DMS 273 treated with DMSO at 0.1 percent for 48 hours (cell line): ENCODE measurements at places on chromosomes 2 and 18.
A peak's percentile ranks its signal among the peaks of the same experiment; 100 is the strongest.

DNA sequence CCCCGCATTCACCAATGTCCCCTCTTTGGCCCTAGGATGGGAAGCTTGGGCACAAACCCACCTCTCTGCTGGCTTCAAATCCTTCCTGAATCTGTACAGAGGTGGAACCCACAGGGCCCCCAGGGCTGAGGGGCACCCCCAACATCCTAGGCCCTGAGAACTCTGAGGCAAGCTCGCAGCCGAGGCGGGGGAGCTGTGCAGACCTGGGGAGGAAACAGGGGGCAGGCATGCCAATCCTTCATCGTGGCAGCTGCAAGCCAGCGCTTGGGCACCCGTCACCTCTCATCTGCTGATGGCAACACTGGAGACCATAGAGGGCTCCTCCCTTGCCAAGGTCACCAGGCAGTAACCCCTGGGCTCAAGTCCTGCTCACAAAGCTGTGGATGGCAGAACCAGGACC lies 10.8 kb downstream of the ECEL1 start:
- no peak for DNase-seq

- peak; percentile 43 for DNase-seq
Observed at GRCh38 chr2:60998628-60999545, 18.6 kb upstream of the PEX13 start.

- DNase-seq: no peak
Observed at GRCh38 chr2:107340955-107341354, 455.0 kb upstream of the ST6GAL2 start.

- no peak for DNase-seq
Observed at GRCh38 chr2:119659601-119660342, 19.2 kb upstream of the TMEM177 start.

- DNase-seq: no peak
Observed at GRCh38 chr18:79239631-79240030, 156.1 kb upstream of the NFATC1 start.

- DNase-seq: peak; percentile 57
Observed at GRCh38 chr2:112582314-112582746, 2.1 kb upstream of the CHCHD5 start.

- no peak for DNase-seq
Observed at GRCh38 chr18:56721491-56721890, 70.3 kb downstream of the WDR7 start.

GRCh38 chr2:228701506-228701905 lies 520.0 kb upstream of the SPHKAP start:
- DNase-seq: no peak

DNA sequence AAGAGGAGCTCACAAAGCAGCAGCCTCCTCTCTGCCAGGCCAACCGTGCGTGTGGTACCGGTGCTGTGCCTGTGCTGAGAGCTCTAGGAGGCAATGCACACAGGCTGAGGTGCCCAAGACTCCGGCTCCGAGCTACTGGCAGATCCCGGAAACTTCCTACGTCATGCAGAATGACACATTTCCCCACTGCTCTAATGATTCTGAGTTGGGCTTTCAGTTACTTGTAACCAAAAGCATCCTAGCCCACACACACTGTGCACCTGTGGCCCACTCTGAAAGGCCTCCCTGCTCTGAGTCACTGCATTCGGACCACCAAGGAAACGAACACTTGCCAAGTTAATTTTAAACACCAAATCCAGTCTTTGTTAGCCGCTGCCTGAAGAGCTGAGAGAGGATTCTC lies 9.3 kb upstream of the RNU4ATAC start:
- DNase-seq: no peak

DNA sequence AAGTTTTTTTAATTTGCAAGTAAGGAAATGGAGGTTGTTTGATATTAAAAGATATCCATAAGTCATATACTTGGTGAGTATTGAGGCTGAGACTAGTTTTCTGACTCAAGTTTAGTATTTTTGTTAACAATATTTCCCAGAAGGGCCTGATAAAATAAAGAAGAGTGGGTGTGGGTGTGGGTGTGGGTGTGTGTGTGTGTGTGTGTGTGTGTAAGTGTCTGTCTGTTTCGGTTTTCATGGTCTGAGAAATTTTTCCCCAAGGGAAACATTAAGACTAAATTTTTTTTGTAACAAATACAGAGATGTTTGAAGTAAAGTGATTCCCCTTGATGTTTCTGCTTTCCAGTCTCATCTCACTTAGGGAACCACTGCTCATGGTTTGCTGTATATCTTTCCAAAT lies 36.5 kb downstream of the PPM1B start:
- DNase-seq: no peak

- DNase-seq: no peak
Observed at GRCh38 chr2:148257276-148257675, 236.4 kb downstream of the MBD5 start.

- DNase-seq: no peak
Observed at GRCh38 chr2:239679755-239680154, 278.9 kb upstream of the HDAC4 start.

DNA sequence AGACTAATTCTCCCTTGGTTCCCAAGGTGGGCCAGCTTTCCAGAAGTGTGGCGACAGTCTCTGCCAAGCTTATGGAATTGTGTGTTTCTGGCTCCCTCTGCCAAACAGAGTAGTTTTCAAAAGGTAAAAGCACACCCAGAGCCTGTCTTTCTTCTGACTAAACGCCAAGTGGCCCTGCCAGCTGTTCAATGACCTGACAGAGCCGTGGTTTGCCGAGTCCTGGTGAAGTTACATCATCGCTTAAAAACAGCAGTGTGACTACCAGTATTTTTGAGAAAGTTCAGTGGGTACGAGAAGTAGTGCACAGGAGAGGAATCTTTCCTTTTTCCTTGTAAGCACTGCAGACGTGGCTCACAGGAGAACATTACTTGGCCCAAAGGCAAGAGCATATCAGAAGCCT lies 1.9 kb downstream of the PER2 start:
- DNase-seq: peak; percentile 61

DNA sequence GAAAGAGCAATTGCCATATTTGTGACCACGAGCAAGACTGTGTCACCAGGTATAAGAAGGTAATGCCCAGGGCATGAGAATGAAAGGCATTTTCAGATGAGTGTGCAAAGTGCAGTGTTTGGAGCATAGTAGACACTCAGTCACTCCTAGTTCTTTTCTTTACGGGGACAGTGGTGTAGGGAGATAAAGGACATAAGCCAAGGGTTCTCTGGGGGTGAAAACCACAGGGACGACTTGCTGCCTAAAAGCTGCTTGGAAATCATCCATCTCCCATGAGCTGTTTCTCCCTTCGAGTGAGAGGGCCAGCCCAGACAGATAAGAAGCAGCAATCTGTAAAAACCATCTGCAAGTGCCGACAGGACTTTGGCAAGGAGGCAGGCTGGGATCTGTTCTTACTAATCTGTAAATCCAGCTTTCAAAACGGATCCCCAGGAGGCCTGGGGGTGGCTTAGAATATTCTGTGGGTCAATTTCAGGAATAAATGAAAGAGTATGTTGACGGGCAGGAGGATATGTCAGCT lies 221.6 kb downstream of the LPIN1 start:
- peak; percentile 56 for DNase-seq

DNA sequence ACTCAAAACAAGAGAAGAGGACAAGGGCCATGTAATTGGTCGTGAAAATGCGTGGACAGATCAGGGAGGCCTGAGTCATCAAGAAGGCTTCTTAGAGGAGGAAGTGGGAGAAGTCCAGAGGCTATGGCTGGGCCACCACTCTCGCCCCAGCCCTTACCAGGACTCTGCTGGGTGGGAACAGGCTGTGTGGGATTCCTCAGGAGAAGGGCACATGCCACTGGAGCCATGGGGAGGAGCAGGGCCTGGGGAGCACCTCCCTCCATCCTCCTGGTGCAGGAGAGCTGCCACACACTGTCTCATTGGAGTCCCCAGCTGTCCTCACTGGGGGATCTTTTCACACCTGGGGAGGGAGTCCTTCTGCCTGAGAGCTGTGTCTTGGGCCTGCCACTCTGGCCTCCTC lies 9.4 kb upstream of the RALB start:
- no peak for DNase-seq

GRCh38 chr2:102085238-102085637 lies 57.3 kb upstream of the IL1R1 start:
- no peak for DNase-seq

- no peak for DNase-seq
Observed at GRCh38 chr2:217775920-217776503, 226.8 kb downstream of the TNS1 start.

GRCh38 chr18:63109802-63110201 lies 209.8 kb downstream of the BCL2 start:
- no peak for DNase-seq

- DNase-seq: no peak
Observed at GRCh38 chr18:13446610-13447461, 228.3 kb downstream of the LDLRAD4 start.

GRCh38 chr2:236576953-236577352 lies 7.3 kb downstream of the ACKR3 start:
- peak; percentile 63 for DNase-seq

DNA sequence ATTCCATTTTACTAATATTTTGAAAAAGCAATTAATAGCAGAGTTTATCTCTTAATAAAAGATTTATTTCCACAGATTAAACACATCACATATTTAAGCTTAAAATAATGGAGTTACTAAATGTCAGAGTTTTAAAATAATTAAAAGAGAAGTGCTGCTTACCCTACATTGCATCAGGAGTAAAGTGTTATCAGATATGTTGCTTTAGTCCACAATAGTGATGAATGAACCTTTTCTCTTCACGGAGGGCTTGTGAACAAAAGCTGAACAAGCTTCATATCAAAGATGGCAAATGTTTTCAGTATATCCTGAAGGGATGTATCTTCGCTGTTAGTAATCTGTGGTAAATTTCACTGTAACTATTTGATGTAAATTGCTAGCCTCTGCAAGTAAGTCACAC lies 69.4 kb upstream of the TTC27 start:
- DNase-seq: no peak
